Activated B cell treated with CpG ODN at 0.5 μM for 24 hours (primary cell): ENCODE measurements at places on chromosomes 16 and 17.
A peak's percentile ranks its signal among the peaks of the same experiment; 100 is the strongest.

DNA sequence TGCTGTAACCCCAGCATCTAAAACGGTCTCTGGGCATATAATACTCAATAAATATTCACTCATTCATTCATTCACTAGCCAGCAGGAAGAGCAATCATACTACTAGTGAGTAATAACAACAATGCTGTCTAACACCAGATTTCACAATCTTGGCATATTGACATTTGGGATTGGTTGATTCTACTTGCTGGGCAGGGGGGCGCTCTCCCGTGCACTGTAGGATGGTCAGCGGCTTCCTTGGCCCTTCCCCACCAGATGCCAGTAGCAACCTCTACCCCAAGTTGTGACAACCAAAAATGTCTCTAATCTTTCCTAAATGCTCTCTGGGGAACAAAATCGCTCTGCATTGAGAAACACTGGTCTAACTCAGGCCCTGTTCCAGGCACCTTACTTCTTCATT is 20.7 kb downstream of the WFDC1 start:
- DNase-seq, result no peak

GRCh38 chr16:15493466-15494180 is 59.2 kb downstream of the BMERB1 start:
- DNase-seq, result no peak

DNA sequence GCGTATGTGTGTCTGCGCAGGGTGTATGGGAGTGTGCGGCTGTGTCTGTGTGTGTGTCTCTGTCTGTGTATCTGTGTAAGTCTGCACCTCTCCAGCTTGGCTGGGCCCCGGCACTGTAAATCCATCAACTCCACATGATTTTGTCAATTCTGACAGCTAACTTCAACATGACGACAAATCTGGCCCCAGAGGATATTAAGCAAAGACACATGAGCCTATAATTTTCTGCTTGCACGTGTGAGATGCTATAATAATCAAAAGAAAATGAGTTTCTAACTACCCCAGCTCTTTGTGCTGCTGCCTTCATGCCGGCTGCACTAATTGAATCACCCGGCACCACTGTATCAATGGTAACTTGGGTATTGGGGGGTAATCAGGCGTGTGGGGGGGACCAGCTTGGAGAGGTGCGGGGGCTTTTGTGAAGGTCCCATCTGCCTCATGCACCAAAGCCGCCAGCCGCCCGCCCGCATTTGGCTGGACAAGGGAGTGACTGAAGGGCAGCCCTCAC is 57.6 kb upstream of the LHX1 start:
- DNase-seq, result no peak

GRCh38 chr17:63268827-63269226 is 177.3 kb downstream of the CYB561 start:
- DNase-seq, result no peak

DNA sequence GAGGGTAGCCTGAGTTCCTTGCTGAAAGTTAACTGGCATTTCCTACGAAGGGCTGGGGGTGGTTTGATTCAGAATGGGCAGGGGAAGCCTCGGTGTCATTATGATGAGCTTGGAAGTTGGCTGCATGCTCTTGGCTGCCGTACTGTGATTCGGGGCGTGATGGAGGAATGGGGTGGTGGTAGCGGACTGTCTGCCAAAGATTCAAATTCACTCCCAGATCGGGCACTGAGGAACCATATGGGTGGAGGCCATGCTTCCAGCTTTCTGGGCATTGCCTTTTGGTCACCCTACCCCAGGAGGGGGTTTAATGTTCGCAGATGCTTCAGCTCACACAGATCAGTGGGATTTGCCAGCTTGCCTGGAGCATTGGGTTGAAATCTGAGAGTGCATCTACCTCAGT is 492.8 kb upstream of the EEF2KMT start:
- DNase-seq, result no peak

- no peak for DNase-seq
Measured at GRCh38 chr16:83458612-83459011, 349.2 kb upstream of the HSBP1 start.

DNA sequence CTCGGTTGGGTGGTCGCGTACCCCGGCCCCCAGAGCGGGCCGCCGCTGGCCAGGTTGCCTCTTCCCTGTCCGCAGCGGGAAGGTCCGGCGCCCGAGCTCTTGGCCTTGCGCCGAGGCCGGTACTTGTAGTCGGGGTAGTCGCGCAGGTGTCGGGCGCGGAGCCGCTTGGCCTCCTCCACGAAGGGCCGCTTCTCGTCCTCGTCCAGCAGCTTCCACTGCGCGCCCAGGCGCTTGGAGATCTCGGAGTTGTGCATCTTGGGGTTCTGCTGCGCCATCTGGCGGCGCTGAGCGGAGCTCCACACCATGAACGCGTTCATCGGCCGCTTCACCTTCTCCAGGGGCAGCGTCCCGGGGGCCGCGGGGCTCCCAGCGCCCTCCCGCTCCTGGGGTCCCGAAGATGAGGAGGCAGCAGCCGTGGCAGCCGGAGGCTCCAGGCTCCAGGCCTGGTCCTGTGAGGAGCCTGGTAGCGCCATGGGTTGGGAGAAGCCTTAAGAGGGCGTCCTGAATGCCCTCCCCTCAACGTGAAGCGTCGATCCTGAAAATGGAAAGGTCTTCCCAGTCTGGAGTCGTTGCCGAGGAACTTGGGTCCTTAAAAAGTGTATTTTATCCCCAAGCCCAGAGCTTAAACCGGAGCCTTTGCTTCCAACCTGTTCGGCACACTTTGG is 558 bp downstream of the SOX15 start:
- DNase-seq, result peak; percentile 66

GRCh38 chr16:912684-913613 is 57.8 kb downstream of the LMF1 start:
- no peak for DNase-seq

DNA sequence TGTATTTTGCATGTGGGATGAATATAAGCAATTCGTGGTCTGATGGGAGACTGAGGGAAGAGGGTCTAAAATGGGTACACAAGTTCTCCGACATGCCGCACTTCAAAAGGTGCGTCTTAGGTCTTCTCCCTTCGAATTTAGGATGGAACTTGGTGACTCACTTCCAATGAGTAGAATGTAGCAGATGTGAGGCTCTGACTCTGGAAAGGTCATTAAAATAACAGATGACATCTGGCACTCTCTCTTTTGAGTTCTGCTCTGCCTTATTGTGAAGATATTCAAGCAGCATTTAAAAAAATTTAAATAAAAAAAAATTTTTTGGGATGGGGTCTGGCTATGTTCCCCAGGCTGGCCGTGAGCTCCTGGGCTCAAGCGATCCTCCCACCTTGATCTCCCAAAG is 92.7 kb downstream of the TMEM100 start:
- DNase-seq, result no peak

DNA sequence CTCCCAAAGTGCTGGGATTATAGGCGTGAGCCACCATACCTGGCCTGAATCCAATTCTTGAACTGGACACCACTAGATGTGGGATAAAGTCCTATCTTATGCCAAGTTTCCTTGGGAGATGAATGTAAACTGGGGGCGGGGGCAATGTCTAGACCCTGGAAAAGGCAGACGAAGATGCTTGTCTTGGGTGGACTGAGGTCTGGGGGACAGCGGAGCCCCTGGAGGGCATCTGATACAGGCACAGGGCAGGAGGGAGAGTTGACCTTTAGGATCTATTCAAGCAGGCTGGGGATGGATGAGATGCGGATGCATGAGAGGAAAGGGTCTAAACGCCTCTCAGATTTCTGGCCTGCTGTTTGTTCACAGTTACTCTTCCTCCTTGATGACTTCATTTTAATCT is 11.7 kb downstream of the C1QTNF1 start:
- DNase-seq, result no peak

GRCh38 chr16:57048095-57048494 is 44.3 kb upstream of the CPNE2 start:
- no peak for DNase-seq

GRCh38 chr17:82228842-82229697 is at the start of gene SLC16A3:
Gene SLC16A3, plus strand, starts transcription at chr17:82229042. Its CDS starts 6,967 bp downstream, at chr17:82236009.
- DNase-seq, result peak; percentile 74

DNA sequence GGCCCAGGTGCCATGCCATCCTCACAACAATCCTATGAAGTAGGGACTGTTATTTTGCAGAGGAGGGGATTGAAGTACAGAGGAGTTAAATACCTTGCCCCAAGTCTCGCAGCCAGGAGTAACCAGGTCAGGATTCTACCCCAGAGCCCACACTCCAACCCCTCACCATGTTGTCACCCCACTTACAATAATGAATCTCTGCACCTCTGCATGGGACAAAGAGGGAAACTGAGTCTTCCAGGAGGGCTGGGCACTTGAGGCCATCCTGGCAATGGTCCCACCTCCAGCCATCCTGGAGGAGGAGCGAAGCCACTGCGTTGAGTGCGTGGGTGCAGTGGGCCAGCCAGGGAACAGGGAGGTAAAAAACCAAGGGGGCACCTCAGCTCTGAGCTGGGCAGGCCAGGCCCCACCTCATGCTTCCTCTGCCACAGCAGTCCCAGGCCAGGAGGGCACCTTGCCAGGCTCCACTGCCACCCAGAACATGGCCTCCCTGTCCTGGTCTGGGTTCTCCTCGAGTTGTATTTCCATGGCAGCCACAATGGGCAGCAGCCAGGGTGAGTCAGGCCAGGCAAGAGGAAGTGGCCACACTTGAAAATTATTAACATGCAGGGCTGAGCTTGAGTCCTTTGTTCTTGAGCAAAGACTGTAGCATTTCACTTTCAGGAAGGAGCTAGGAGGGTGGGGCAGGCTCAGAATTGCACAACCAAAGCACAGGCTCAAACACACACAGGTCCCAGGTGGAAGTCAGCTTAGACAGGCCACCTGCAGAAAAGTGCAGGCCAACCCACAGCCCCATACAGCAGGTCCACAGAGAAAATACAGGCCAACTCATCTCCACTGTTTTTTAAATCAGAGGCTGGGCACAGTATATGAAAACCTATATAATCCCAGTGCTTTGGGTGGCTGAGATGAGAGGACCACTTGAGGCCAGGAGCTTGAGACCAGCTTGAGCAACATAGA is 52.1 kb downstream of the CUEDC1 start:
- DNase-seq, result no peak

GRCh38 chr16:66134875-66135274 is 231.6 kb upstream of the CDH5 start:
- DNase-seq, result no peak

DNA sequence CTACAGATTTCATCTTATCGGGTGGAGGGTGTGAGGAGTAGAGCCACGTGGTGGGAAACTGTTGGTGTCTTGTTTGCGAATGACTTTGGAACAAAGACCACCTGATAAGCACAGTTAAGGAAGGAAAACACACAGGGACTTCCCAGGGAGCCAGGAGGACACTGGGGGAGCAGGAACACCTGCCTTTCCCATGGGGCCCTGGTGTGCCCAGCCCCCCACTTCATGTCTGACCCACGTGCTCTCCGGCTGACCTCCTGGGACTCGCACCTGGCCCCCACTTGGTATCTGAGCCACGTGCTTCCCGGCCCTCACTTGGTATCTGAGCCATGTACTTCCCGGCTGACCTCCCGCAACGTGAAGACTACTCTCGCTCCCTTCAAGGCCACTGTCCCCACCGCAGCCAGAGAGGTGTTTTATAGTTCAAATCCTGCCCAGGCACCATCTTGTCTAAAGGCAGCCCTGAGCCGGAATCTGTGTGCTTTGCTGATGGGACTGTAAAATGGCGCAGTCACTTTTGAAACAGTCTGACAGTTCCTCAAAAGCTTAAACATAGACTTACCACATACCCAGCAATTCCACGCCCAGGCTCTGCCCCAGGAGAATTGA is 5.4 kb upstream of the CSNK1D start:
- no peak for DNase-seq

- no peak for DNase-seq
Measured at GRCh38 chr16:56611281-56611833, 3.0 kb downstream of the MT2A start.

DNA sequence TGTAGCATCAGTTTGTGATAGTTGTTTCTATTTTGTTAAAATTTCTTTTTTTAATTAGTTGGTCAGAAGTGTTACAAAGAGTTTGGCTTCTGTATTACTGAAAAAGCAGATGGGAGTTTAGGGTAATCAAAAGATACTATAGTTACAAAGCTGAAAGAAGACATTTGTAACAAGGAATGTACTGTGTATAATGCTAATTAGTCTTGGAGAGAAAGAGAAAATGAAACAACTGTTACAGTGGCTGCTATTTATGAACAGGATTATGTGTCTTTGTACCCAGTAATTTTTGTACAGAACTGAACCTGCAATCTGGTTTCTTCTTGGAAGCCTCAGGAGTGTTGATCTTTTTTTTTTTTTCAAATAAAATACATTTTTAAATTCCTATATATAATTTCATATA is 14.3 kb downstream of the GDPD1 start:
- no peak for DNase-seq

DNA sequence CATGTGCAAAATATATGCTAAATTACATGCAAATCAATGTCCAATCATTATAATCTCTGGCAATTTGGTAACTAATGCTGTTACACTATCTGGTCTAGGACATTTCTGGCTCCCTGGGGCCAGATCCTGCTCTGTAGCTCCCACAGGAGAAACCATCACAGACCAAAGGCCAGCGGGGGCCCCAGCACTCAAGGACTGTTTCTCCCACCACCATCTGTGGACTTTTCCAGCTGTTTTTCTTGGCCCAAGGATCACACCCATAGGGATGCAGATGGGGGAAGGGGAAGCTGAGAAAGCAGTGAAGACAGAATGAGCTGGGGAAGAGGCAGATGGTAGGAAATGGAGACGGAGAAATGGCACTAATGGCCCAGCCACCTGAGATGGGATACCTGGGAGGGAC is at the start of gene HIGD1B:
TSS of gene HIGD1B (plus strand) at position 298 of the 400 bp plus-strand sequence. CDS start 270 bp downstream, outside the sequence.
- DNase-seq, result no peak

DNA sequence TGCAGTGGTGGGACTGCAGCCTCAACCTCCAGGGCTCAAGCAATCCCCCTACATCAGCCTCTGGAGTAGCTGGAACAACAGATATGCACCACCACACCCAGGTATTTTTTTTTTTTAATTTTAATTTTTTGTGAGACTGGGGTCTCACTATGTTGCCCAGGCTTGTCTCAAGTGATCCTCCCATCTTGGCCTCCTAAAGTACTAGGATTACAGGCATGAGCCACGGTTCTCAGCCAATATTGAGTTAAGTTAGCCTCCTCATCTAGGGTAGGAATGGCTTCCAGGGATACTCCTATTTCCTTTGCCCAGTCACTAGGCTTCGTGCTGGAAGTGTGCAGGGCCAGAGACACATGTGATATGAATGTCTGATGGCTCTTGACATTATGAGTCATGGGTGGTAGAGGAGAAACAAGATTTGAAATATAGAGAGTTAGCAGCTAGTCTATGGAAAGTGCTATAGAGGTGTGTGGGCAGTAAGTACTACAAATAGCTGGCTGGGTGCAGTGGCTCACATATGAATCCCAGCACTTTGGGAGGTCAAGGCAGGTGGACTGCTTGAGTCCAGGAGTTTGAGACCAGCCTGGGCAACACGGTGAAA is 8.0 kb upstream of the HES7 start:
- DNase-seq, result no peak

- DNase-seq, result no peak
Measured at GRCh38 chr16:27389272-27389961, 12.6 kb upstream of the IL21R start.

GRCh38 chr17:43393944-43394482 is 4.8 kb upstream of the ARL4D start:
- peak; percentile 66 for DNase-seq

- DNase-seq, result no peak
Measured at GRCh38 chr17:37220607-37220953, 155.2 kb upstream of the C17orf78 start.
